ENCODE measurements at places on chromosomes 1 and 21.

GRCh38 chr1:22780696-22781095, 70.1 kb downstream of the EPHB2 start:
- no peak for DNase-seq

- no peak for DNase-seq
Observed at GRCh38 chr1:6898974-6899539, 113.8 kb downstream of the CAMTA1 start.

GRCh38 chr1:20507248-20507563, 745 bp downstream of the MUL1 start:
- DNase-seq = no peak

GRCh38 chr1:9890224-9890731, 19.8 kb downstream of the CTNNBIP1 start:
- no peak for DNase-seq

DNA sequence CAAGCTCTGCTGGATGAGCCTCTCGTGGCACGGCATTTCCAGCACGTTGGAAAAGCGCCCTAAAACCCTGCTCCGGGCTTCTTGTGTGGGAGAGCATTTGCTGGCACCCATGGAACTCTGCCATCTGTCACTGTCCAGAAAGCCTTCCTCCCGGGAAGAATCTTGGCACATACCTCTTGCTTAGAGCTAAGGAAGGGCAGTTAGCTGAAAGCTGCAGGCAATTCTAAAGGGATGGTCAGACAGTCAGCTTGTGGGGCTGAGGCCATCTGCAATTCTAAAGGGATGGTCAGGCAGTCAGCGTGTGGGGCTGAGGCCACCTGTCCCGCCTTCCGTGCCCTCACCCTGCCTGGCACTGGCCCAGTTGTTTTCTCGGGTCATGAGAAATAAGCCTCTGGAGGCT, 139.0 kb upstream of the TMEM51 start:
- no peak for DNase-seq

- no peak for DNase-seq
Observed at GRCh38 chr1:47190857-47191256, 1.0 kb upstream of the PDZK1IP1 start.

- DNase-seq = no peak
Observed at GRCh38 chr21:42160111-42160721, 58.7 kb upstream of the ABCG1 start.

- no peak for DNase-seq
Observed at GRCh38 chr1:152806576-152806975, at the start of gene LCE1C. Gene LCE1C, minus strand, starts transcription at chr1:152806651. Its CDS starts 1,173 bp downstream, at chr1:152805478.

GRCh38 chr1:24892188-24893153, 37.6 kb downstream of the RUNX3 start:
- DNase-seq = no peak
